MV-4-11 (cell line): ENCODE measurements at places on chromosomes 12 and 14.
A peak's percentile ranks its signal among the peaks of the same experiment; 100 is the strongest.

DNA sequence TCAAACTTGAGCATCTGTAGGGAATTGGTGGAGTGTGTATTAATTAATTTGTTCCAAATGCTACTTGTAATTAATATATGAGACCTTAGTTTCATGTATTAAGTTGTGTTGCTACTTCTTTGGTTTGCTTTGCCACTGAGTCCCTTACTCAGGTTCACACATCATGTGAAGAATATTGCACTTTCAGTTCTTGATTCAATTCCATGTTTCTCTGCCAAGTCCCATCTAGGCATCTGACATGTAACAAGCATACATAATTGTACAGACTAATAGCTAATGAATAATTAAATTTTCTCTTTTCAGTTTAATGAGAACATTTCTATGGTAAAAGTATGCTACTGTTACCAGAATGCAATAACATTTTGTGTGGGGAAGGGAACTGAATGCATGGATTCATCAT lies 640.0 kb downstream of the TMTC2 start:
- no peak for DNase-seq

GRCh38 chr12:117141097-117141898 lies 42.1 kb upstream of the TESC start:
- no peak for DNase-seq

- DNase-seq: no peak
These were observed 26.8 kb downstream of the RFLNA start for GRCh38 chr12:124321556-124322270.

DNA sequence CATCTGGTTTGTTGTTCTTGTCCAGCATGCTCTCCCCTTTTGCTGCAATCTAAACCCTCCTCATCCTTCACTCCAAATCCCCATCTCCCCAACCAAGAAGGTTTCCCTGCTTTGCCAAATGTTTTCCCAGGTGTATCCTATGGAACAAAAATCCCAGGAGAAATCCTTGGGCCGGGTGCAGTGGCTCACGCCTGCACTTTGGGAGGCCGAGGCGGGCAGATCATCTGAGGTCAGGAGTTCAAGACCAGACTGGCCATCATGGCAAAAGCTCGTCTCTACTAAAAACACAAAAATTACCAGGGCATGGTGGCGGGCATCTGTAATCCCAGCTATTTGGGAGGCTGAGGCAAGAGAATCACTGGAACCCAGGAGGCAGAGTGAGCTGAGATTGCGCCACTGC lies 5.0 kb downstream of the KSR2 start:
- no peak for DNase-seq

DNA sequence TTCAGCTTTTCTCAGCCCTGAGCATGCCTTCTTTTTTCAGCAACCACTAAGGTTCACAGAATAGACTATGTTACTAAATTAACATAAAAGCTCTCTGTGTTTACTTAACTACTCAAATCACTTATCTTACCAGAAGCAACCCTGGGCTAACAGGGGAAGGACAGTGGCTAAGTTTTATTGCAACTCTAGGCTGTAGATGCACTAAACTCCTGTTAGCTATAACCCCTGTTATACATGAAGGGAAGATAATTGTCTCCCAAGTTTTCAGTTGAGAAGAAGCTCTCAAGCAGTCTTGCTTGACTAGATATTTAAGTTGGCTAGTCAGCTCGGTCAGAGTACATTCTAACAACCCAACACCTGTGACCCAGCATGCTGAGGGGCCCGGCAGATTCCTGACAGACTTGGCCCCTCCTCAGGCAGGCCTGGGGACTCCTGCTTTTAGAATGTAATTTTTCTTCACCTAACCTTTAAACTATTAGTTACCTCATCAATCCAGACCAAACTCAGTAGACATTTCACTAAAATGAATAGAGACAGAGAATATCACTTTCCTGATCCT lies 464.5 kb downstream of the EGLN3 start:
- no peak for DNase-seq

DNA sequence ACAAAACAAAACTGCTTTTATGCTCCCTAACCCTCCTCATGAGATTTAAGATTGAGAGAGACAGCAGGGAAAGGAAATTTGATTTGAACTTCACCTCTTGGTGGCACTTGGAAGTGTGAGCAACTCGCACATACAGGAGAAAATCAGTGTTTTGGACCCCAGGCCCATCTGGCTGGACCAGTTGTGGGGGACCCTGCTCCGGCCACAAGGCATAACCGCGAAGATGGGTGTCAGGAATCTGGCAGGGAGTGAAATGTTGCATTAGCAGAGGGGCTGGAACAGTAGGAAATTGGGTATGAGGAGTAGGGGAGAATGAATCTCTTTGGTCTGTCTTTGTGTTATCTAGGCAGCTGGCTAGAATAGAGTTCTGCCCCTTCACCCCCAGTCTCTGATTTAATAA lies 1.2 kb downstream of the CIROP start:
- DNase-seq: no peak

- DNase-seq: no peak
These were observed 62.0 kb upstream of the BCL11B start for GRCh38 chr14:99333841-99334635.

DNA sequence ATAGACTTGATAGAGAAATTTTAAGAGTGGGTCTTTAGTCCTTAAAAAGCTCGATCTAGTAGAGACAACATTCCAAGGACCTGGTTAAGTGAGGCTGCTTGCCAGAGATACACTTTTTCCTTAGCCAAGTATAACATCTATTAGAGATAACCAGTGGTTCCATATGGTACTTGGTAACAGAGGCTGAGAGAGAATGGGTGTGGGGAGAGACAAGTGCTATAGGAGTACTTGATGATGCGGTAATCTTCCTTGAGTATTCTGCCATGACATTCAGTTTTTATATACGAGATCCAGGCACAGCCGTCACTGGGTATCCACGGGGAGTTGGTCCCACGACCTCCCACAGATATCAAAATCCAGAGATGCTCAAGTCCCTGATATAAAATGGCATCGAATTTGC lies 77.4 kb upstream of the REP15 start:
- DNase-seq: no peak

DNA sequence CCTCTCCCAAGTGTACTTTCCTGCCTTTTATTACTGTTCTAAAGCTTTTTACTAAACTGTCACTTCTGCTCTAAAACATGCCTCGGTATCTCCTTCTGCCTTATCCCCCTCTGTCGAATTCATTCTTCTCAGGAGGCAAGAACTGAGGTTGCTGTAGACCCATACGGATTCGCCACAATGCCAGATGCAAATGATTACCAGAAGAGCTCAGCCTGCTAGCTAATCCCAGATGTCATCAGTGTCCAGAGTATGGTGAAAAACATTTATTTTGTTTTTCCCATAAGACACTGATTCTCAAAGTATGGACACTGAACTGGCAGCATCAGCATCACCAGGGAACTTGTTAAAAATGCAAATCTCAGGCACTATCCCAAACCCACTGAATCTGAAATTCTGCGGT lies 359.3 kb downstream of the TMTC2 start:
- no peak for DNase-seq

- DNase-seq: no peak
These were observed 72.5 kb upstream of the FERMT2 start for GRCh38 chr14:53023325-53023724.

DNA sequence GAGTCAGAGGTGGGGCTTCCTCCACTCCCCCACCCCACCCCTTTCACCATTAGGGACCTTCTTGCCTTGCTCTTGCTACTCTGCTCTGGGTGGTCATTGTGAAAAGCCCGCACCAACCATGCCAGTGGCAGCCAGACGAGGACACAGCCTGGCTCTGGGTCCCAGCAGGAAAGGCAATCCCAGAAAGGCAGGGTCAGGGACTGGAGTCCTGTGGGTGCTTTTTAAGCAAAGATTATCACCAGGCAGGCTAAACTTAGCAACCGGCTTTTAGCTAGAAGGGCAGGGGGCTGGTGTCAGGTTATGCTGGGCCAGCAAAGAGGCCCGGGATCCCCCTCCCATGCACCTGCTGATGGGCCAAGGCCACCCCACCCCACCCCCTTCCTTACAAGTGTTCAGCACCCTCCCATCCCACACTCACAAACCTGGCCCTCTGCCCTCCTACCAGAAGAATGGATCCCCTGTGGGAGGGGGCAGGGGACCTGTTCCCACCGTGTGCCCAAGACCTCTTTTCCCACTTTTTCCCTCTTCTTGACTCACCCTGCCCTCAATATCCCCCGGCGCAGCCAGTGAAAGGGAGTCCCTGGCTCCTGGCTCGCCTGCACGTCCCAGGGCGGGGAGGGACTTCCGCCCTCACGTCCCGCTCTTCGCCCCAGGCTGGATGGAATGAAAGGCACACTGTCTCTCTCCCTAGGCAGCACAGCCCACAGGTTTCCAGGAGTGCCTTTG lies 1.2 kb upstream of the GAPDH start:
- peak; percentile 61 for DNase-seq

- no peak for DNase-seq
These were observed 91.9 kb downstream of the IGF1 start for GRCh38 chr12:102388469-102388868.

DNA sequence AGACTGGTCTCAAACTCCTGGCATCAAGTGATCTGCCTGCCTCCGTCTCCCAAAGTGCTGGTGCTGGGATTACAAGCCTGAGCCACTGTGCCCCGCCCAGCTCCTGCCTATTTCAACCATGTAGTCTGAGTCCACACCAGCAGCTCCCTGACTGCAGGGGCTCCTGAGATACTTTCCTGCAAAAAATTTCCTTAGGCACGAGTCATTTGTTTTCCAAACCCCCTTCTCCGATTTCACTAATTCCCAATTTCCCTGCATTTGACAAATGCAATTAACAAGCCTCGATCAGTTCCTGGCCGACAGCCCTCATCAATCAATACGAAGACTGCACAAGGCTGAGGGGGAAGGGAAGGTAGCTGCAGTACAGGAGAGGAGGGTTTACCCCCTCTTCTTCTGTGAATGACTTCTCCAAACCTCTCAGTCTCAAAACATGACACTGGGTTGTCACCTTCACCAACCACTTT lies 10.1 kb downstream of the PSMB5 start:
- no peak for DNase-seq

GRCh38 chr12:57614178-57614947 lies 3.1 kb downstream of the ARHGEF25 start:
- DNase-seq: no peak

GRCh38 chr14:99382781-99383471 lies 97.7 kb downstream of the SETD3 start:
- peak; percentile 70 for DNase-seq
